ENCODE measurements at places on chromosomes 5 and 9.

DNA sequence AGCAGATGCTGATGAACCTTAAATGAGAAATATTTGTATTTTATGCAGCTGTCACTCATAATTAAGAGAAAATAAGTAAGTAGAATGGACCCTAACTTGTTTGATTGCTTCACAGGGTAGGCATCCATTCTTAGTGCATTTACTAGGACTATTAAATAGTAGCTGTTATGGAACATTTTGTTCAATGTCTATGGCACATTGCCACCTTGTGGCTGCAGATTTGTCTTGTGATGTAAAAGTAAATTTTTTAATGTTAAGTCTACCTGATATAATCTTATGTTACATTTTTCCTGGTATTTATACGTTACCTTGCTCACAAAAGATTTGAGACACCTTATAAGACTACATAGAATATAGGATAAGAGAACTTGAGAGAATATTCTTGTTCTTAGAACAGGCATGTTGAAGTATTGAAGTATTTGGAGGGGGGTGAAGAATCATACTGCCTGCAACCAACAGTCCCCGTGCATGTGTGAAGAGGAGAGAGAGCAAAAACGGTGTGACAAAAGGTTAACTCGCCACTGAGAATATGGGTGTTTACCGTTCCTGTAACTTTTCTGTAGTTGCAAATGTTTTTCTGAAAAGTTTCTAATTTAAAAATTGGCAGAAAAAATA is 161.1 kb downstream of the MAST4 start:
- no peak for DNase-seq

DNA sequence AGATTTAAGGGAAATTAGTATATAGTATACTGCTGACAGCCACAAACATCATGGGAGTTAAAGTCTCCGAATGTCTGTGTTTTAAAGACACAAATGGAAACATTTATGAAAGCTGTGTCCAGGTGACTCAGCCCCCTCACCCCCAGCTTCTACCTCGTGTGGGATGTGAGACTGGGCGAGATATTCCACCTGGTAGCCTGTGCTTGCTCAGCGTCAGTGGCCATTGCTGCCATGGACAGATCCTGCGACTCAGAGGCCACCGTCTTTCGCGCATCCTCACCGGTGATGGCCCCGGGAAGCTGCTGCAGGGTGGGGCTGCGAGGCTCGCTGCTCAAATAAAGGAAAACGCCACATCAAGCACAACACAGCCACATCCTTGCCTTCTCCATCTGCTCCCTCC is 31.2 kb upstream of the EXOC3 start:
- peak; percentile 35 for DNase-seq

GRCh38 chr9:134686896-134687295 is 45.3 kb downstream of the COL5A1 start:
- DNase-seq = no peak

DNA sequence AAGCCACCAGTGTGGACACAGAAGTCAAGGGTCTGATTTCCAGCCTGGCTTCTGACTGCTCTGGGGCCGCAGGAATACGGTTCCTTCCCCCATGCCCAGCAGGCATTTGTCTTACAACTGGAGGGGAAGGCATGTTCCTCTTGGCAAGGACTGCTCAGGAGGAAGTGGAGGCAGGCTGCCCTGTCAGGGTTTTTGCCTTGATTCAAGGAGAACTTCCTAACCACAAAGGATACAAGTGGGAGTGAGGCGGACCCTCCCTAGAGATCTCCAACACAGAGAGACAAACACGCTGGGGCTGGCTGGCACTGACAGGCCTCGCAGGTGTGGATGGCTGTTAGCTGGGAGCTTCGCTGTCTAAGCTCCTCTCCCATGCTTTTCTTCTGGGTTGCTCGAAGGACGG is 19.1 kb downstream of the TGFBI start:
- no peak for DNase-seq

GRCh38 chr5:169424279-169424655 is 123.3 kb upstream of the SLIT3 start:
- no peak for DNase-seq

GRCh38 chr5:38531518-38531917 is 24.9 kb downstream of the LIFR start:
- DNase-seq = no peak

DNA sequence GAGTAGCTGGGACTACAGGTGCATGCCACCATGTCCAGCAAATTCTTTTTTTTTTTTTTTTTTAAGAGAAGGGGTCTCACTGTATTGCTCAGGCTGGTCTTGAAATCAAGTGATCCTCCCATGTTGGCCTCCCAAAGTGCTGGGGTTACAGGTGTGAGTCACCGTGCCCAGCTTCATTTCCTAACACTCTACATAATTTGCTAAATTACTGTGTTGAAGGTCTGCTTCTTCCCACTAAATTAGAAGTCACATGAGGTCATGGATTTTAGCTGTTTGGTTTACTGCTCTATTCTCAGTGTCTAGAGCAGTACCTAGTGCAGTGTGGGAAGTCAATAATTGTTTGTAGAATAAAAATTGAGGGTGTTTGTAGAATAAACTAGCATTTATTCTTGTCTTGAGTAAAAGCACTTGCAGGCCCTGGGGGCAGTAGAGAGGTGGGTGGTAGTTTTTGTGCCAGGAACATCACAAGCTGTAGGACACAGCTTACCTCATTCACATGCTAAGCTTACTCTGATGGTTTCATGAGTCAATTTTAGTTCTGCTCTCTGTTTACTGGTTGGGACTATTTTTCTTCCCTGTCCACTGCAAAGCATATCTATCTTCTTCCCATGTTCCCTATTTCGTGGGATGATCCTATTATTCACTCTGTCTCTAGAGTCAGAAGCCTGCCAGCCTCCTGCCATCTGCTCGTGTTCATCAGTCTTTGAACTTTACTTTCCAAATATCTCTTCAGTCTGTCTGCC is 7.0 kb downstream of the TEX48 start:
- DNase-seq = no peak

GRCh38 chr5:124651663-124652513 is 94.6 kb downstream of the ZNF608 start:
- no peak for DNase-seq

GRCh38 chr5:4781299-4781698 is 358.8 kb upstream of the ADAMTS16 start:
- DNase-seq = no peak

- DNase-seq = no peak
Observed at GRCh38 chr5:69140827-69141226, 26.1 kb upstream of the CCNB1 start.

- no peak for DNase-seq
Observed at GRCh38 chr5:95102080-95102479, 182.8 kb downstream of the MCTP1 start.

DNA sequence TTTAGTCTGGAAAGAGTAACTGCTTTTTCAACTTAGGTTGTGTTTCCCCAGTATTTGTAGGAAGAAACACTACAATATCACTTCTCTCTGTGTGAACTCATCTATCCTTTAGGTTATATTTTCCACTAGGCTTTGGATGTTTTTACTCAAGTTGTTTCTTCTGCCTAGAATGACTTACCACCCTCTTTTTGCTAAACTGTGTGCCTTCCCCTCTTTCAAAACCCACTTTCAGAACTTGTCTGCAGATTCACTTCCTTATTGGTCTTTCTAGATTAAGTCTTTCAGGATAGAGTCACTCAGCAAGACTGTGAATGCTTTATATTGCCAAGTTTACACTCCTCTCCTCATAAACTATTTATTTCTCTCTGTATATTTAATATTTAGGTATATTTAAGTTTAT is 14.2 kb upstream of the CAST start:
- no peak for DNase-seq

DNA sequence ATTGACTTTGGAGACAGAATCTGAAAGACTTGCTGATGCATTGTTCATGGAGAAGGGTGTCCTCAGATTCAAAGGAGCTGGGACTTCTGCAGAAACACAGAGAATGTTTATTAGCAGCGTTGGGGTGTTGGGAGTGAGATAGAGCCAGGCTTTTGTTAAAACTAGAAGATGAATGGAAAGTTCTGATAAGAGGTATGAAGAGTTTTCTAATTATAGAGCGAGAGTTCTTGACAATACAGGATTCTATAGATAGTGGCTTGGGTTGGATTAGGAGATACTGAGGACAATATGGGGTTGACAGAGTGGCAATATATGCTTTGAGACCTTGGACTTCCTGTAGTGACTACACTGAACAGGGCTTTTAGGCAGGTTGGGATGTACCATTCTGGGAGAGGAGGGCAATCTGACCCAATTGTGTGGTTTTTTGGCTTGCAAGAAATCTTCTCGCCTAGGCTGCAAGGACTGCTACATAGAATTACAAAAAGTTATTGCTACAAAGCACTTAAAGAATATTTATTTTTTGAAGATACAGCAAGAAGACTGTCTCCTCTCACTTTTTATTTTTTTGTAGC is 83.1 kb downstream of the FER start:
- DNase-seq = no peak

DNA sequence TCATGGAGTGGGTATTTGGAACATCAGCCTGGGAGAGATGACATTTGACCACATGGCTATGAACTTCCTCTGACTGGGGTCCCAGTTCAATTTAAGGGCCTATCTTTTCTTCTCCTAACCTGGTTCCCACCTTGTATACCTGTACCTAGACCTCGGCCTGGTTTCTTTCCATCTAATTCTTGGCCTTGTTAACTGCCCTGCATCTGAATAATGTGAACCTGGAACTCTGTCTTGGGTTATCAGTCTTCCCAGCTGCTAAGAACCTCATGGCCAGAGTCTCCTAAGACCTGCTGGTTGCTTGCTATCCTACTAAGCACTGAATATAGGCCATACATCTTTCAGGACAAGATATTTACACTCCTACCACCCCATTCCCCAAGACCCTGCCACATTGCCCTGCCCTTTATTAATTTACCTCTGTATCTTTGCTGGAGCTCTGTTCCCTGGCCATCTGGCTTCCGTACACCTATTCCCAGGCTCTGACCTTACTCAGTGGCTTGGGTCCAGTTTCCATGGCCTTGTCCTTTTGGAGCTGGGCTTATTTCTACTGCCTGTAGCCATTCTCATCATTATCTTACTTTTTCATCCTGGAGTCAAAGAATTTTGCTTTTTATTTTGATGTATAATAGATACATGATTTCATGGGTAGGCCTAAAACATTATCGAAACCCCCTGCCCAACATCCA is 6.6 kb downstream of the PSAT1 start:
- no peak for DNase-seq

DNA sequence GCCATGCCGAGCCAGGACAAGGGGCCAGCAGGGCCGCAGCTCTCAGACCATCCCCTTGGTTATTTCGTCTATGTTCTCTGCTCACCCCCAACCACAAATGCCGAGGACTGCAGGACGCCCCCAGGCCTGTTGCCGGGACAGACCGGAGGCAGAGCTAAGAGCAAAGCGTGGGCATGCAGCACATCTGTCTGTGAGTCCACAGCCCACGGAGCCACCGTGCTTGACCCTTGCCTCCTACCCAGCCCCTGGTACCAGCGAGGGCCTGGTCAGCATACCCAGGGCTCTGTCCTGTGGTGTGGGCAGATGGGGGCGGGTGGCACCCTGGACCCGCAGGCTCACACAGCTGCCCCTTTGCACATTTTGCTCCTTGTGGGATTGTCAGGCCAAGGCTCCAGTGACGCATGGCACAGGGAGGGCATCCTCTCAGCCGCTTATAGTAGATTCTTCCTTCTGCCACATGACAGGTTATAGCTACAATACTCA is 4.7 kb downstream of the BRD3 start:
- no peak for DNase-seq

DNA sequence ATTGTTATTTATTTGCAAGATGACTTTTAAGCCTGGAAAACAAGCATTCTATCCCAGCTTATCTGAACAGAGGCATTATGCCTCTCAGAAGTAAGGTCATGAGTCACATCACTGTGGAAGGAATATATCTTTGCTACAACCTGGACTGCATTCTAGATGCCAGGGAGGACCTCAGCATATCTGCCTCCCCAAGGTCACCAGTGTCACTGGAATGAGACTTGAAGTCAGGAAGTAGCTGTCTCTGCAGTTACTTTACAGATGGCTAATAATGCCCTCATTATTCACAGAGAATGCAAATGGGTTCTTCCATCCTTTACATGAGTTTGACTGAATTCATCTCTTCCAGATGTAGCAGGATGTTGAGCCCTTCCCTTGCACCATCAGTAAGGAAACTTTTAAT is 4.4 kb upstream of the FAM13B start:
- DNase-seq = no peak

DNA sequence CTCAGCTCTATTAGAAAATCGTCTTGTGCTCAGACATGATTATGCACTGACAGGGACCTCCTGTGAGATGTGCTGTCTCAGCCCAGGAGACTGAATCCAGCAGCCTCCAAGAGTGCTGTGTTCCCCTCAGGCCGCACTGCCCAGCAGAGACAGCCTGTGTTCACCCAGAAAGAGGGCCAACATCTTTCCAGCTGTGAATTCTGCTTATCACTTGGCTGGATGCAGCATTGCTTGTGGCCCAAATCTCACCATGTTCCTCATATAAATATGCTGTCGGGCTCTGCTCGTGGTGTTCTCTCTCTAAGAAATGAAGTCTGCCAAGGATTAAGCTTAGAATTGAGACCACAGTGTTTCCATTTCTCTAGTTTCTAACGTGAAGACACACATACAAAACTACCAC is 983.0 kb upstream of the WWC1 start:
- no peak for DNase-seq

DNA sequence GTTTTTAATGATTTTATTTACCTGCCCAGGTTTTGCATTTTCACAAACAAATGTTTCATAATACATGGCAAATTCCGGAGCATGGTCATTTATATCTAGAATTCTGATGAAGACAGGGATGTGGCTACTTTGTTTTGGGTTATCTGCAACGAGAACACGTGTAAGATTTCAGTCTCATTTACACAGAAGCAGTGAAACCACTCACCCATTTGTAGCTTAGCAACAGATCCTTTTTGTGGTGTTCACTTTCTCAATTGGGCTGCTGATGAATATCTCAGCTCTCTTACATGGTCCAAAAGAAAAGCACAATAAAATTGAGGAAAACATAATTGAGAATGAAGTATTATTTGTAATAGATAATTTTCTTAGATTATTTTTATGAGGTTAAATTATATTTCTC is 148.6 kb downstream of the CDH9 start:
- no peak for DNase-seq

DNA sequence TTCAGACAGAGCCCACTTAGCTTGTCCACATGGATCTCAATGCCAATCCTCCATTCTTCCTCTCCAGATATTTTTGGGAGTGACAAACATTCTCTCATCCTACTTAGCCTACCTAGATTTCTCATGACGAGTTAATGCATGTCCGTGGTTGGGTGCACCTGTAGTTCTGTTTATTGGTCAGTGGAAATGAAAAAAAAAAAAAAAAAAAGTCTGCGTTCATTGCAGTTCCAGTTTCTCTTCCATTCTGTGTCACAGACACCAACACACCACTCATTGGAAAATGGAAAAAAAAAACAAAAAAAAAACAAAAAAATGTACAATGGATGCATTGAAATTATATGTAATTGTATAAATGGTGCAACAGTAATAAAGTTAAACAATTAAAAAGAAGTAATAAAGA is 59.0 kb downstream of the BASP1 start:
- DNase-seq = no peak

Data from activated CD4-positive, alpha-beta T cell treated with anti-CD3 and anti-CD28 coated beads, Interleukin-2, amount 50 U/mL, for 24 hours (primary cell).